ENCODE measurements at places on chromosomes 12 and 14.

- no peak for DNase-seq
Observed at GRCh38 chr12:131403676-131404075, 307.2 kb upstream of the SFSWAP start.

DNA sequence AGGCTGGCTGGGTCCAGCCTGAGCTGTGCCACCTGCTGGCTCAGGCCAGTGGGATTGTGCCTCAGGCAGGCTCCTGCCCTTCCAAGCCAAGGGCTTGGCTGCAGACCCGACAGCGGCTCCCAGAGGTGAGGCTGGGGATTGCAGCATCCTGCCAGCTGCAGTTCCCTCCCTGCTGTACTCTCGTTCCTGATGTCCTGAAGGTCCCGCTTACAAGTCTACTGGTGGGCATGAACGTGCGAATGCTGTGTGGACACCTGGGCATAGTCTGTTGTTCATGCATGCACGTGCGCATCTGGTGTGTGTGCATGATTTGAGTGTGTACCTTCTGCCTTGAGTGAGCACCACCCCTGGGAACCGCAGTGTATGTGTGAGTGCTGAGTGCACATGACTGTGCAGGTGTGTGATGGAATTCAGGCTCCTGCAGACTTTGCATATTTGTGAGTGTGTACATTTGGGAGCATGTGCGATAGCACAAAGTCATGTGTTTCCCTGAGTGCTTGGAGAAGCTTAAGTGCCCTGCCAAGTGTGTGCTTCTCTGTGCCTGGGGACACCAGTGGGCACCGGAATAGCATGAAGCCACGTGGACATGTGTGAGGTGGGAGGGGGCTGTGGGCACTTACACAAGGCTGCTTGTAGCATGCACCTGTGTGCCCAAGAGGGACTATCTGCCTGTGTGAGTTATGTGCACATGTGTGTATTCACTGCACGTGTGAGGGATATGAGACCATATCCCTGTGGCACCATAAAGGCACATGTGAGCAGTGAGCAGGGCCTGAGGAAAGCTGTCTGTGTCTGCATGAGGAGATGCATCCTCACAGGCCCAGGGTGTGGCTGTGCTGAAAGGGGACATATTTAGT, 19.3 kb upstream of the KRT7 start:
- DNase-seq = peak; percentile 57

DNA sequence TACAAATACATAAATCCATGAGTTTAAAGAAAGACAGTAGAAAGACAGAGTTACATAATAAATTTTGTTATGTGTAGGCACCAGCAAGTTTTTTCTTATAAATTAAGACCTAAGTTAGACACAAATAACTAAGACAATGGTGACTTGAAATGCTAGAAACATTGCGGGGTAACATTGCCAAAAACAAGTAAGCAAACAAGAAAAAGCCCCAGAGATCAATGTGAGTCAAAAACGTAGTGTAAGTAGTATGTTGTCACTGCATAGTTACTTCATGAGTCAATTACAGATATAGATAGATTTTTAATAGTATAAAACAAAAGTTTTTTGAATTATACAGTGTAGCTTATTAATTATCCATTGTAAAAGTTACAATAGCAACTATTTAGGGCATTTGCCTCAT, 83.4 kb downstream of the CNTN1 start:
- no peak for DNase-seq

- DNase-seq = no peak
Observed at GRCh38 chr12:115451780-115452736, 768.1 kb upstream of the TBX3 start.

GRCh38 chr12:105783983-105784947, 354.5 kb downstream of the NUAK1 start:
- DNase-seq = no peak

DNA sequence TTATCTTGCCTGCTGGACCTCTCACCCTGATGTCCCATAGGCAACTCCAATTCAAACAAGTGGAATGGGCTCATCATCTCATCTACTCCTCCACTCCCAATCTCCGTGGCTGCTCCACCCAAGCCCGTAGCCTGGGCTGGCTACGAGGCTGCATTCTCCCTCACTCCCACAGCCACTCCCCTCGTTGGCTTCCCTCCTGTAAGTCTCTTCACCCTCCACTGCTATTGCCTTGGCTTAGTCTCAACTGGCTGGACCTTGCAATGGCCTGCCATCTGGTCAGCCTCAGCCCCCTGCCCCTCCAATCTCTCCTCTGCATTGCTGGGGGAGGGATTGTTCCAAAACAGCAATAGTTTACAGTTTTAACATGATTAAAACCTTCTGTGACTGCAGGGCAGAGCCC, 44.4 kb upstream of the PELI2 start:
- no peak for DNase-seq

- DNase-seq = no peak
Observed at GRCh38 chr14:30058401-30058800, 130.8 kb upstream of the PRKD1 start.

GRCh38 chr14:36208690-36209278, 32.3 kb upstream of the PTCSC3 start:
- no peak for DNase-seq

- peak; percentile 26 for DNase-seq
Observed at GRCh38 chr14:75418850-75419768, 8.7 kb upstream of the JDP2 start.

GRCh38 chr14:36582011-36582873, at the start of gene NKX2-8:
NKX2-8 (minus strand) TSS chr14:36582614; CDS start chr14:36582389, 225 bp downstream.
- no peak for DNase-seq

Measured in GM19239 (cell line).